ENCODE measurements at places on chromosomes 16 and 17.

- no peak for DNase-seq
These were observed 35.8 kb downstream of the LITAF start for GRCh38 chr16:11550791-11551498.

DNA sequence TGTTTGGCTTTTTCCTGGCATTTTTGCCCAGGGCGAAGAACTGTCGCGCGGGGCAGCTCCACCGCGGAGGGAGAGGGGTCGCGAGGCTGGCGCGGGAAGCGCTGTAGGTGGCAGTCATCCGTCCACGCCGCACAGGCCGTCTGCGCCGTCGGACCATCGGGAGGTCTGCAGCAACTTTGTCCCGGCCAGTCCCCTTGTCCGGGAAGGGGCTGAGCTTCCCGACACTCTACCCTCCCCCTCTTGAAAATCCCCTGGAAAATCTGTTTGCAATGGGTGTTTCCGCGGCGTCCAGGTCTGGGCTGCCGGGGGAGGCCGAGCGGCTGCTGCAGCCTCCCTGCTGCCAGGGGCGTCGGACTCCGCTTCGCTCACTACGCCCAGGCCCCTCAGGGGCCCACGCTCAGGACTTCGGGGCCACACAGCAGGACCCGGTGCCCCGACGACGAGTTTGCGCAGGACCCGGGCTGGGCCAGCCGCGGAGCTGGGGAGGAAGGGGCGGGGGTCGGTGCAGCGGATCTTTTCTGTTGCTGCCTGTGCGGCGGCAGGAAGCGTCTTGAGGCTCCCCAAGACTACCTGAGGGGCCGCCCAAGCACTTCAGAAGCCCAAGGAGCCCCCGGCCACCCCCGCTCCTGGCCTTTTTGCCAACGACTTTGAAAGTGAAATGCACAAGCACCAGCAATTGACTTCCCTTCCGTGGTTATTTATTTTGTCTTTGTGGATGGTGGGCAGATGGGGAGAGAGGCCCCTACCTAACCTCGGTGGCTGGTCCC lies 2.3 kb upstream of the CBX4 start:
- DNase-seq, result no peak

- no peak for DNase-seq
These were observed 479.5 kb downstream of the TMEM114 start for GRCh38 chr16:8110572-8111514.

DNA sequence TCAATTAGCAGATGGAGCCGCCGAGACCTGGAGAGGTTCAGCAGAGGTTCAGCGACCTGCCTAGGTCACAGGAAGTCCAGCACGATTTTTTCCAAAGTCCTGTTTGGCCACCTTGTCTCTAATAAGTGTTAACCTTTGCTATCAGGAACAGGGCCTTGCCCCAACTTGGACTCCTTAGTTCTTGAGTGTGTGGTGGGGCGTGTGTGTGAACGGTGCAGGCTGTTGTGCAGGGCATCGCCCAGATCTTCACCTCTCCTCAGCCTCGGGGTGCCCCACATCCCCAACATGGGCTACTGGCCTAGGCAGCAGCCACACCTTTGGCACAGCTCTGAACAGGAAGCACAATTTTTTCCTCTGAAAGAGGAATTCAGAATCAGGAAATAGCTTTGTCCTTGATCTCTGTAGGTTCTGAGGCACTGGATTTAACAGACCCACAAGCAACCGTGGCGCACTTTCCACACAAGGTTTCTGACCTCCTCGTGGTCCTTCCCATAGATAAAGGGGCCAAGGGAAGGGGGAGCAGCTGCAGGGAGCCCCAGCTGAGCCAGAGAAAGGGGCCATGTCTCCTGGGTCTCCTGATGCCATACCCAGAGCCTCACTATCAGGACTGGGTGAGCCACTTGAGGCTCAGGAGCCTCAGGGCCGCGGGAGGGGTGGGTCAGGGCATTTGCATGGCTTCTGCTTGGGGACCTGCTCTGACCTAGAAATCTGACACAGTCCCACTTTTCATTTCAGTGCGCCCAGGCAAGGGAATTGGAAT lies 10.4 kb downstream of the MPRIP start:
- no peak for DNase-seq

DNA sequence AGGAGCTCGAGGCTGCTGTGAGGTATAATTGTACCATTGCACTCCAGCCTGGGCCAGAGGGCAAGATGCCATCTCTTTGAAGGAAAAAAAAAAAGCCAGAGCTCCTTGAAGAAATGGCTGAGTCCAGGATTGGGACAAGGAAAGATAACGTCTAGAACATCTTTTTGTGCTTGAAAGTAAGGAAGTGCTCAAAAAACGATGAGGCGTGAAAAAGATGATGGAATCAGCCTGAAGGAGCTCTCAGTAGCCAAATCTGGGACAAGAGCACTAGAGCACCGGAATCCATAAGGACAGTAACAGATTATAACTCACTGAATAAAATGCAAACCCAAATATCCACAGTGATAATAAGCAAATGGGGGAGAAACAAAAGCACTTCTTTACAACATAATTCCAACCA lies 22.1 kb downstream of the EFTUD2 start:
- DNase-seq, result no peak

GRCh38 chr17:66432411-66432957 lies 130.1 kb downstream of the PRKCA start:
- no peak for DNase-seq

DNA sequence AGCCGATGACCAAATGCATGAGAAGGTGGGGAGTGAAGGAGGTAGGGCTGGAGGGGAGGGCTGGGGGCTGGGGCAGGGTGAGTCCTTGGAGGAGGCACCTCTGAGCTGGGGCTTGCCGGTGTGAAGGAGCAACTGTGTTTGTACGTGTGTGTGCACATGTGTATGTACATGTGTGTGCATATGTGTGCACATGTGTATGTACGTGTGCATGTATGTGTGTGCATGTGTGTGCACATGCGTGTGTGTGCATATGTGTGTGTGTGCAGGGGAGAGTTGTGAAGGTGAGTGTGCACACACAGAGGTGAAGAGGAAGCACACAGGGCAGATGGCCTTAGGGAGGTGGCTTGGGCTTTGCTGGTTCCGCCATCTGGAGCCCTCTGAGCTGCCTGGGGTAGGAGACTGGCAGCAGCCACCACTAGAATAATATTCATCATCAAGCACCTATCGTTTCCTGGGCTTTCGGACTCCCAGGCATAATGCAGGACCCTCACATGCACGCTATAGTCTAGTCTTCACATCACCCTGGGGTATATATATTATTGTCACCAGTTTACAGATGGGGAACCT lies 120.9 kb upstream of the CDC42EP4 start:
- DNase-seq, result no peak

DNA sequence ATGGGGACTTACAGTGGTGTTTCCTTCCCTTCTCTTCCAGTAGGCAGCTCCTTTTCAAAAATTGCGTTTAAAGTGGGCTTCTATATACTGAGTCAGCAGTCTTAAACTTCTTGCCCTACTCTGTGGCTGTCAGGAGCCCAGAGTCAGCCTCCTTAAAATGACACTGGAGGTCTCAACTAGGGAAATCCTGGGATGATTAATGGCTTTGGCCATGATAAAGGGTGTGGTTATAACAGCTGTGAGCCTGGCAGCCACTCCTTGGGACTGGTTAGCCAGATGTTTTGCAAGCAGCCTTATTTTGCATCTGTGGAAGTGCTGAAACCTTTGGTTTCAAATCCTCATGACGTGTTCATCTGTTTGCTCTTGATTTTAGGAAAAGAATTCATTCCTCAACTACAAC lies 25.0 kb downstream of the TAC4 start:
- no peak for DNase-seq

- no peak for DNase-seq
These were observed 7.4 kb downstream of the XYLT1 start for GRCh38 chr16:17463335-17463734.

DNA sequence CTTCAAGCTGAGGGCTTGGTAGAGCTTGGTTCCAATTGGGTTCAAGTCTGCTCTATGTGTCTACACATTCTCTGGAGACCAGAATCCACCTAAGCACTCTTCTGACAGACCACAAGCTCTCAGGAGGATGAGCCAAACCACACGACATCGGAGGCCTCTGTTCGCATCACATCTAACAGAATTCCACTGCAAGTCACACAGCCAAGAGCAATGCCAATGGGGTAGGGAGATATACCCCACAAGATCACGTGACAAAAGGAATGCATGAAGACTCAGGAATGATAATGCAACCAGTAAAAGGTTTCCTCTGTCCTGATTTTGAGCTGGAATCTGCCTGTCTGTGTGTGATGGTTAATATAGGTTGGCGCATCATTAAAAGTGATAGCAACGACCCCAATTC lies 46.6 kb upstream of the RPL38 start:
- DNase-seq, result no peak

DNA sequence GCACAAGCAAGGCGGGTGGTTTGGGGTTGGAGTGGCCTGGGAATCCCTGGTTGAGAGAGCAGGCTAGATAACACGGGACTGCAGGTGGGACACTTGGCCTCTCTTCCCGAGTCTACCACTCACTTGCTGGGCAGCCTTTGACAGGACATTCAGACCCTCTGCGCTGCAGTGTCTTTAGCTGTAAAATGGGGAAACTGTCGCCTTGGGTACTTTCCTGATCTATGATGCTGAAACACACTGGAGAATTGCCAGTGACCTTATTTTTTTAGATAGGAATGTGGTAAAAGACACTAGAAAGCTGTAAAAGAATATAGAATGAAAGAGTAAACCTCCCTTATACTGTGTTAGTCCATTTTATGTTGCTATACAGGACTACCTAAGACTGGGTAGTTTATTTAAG lies 30.5 kb downstream of the KSR1 start:
- no peak for DNase-seq

GRCh38 chr17:17573912-17574311 lies 17.6 kb downstream of the PEMT start:
- DNase-seq, result no peak

GRCh38 chr17:62186841-62187240 lies 121.8 kb upstream of the MED13 start:
- no peak for DNase-seq

GRCh38 chr17:76239538-76240274 lies 587 bp downstream of the RNF157 start:
- no peak for DNase-seq

- DNase-seq, result no peak
These were observed 21.1 kb downstream of the PRMT7 start for GRCh38 chr16:68331879-68332410.

- DNase-seq, result no peak
These were observed 3.5 kb upstream of the CPNE7 start for GRCh38 chr16:89572073-89572484.

DNA sequence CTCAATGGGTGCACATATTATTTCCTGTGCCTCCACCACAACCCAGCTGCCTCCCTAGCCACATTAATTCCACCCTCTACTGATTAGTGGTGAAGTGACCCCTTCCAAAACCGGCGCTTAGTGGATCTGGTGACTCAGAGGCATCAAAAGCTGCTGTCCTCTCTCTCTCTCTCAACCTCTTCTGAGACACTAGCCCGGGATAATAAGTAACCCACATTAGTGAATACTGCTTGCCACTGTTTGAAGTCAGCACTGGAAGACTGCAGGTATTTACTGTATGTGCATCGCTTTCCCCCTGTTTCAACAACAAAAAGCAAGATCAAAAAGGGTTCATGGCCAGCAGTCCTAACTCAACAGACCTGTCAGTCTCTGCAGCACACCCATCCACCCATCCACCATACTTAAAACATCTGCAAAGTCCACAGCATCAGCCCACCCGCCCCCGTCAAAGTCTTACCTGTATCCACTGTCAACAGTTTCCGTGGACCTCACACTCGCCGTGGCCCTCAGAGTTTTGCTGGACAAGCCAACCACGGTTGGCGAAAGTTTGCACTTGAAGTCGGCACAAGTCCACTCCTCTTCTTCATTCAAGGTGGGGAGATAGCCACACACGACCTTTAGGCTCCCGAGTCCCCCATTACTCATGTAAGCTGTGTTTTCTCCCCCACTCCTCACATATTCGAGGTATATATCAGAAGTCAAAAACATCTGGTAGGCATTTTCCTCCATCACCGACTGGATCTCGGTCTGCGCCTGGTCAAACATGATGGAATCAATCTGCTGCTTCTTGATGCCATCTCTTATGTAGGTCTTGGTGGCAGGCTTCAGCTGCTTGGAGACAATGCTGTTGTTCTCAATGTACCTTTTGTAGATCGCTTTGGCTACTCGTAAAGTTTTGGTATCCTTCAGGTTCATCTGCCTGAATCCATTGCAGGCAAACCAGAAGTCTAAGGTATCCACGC lies 3.8 kb downstream of the AXIN2 start:
- no peak for DNase-seq

- DNase-seq, result no peak
These were observed 539.6 kb upstream of the HSBP1 start for GRCh38 chr16:83268169-83268568.

- no peak for DNase-seq
These were observed 24.7 kb downstream of the WSB1 start for GRCh38 chr17:27318633-27319032.

GRCh38 chr17:80791758-80792284 lies 199.8 kb upstream of the CHMP6 start:
- peak; percentile 29 for DNase-seq

GRCh38 chr16:6864671-6865070 lies 468.0 kb upstream of the RBFOX1 start:
- DNase-seq, result no peak

DNA sequence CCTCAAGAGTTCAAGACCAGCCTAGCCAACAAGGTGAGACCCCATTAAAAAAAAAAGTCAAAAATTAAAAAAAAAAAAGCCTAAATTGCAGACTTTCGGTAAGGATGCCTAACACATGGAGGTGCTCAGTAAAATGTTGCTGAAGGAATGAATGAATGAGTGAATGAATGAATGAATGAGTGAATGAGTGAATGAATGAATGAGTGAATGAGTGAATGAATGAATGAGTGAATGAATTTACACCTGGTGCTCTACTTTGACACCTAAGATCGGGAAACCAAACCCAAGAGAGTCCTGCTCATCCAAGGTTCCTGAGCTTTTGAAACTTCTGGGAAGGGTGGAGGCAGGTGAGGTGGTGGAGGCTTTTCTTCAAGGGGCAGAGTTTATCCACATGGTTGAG lies 112.2 kb upstream of the LHX1 start:
- no peak for DNase-seq

DNA sequence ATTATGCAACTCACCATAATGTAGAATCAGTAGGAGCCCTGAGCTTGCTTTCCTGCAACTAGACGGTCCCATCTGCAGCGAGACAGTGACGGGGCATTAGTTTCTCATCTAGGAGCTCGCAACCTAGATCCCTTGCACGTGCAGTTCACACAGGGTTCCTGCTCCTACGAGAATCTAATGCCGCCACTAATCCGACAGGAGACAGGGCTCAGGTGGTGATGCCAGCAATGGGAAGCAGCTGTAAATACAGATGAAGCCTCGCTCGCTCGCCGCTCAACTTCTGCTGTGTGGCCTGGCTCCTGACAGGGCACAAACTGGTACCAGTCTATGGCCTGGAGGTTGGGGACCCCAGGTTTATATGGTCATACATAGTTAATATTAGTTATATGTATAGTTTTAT lies 394.5 kb downstream of the NPIPA8 start:
- DNase-seq, result no peak

- no peak for DNase-seq
These were observed 9.3 kb upstream of the ABCC11 start for GRCh38 chr16:48256579-48257177.

GRCh38 chr16:67183284-67183626 lies 508 bp downstream of the MATCAP1 start:
- DNase-seq, result no peak

- DNase-seq, result no peak
These were observed 46.8 kb upstream of the MRTFB start for GRCh38 chr16:14024283-14024682.

All from stimulated activated CD8-positive, alpha-beta memory T cell treated with anti-CD3 and anti-CD28 coated beads, Interleukin-7, amount 100 ng/mL, for 48 hours (primary cell).